ENCODE measurements at places on chromosomes 2 and 18.

- peak; percentile 30 for DNase-seq
These were observed 662 bp downstream of the BZW1 start for GRCh38 chr2:200812122-200813022.

DNA sequence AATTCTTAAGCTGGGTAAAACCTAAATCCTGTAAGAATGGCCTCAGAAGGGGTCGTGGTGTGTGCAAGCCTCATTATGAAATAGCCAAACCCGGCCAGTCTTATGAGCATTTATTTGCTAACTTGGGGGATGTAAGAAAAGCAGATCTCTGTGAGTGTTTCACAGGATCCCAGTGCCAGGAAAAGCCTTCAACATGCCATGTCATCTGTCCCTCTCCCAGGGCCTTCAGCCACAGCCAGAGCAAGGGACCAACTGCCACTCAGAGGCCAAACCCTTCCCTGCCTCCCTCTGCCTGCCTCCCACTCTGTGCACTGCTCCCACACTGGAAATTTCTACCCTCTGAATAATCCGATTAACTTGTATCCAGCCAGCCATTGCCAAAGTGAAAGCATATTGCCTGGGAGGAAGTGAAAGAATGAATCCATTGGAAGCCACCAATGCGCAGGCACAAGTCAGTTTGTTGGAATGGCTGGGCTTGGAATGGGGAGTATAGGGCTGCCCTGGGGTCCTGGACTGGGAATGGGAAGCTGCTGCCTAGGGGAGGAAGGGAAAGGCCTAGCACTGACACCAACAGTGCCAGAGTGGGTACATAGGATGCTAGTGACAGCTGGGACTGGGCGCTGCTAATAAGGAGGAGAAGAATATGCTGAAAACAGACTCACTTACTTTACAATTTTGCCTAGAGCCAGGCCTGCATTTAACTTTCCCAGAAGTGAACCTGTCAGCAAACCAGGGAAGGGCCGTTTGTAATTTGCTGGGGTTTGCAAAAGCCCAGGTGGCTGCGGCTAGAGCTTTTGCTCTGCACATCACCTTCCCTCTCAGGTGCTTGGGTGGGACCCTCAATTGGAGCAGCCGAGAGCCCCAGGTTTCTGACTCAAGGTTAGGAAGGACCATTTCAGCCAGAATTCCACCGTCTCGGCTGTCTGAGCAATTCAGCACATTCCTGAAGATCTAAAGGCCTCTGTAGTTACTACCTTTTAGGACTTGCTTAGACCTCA lies 146.6 kb upstream of the NCK2 start:
- no peak for DNase-seq

- DNase-seq = no peak
These were observed 416.5 kb downstream of the MEIS1 start for GRCh38 chr2:66851449-66851872.

GRCh38 chr2:162261032-162261945 lies 18.0 kb upstream of the FAP start:
- no peak for DNase-seq

- DNase-seq = no peak
These were observed 18.2 kb downstream of the ADRA2B start for GRCh38 chr2:96097951-96098823.

DNA sequence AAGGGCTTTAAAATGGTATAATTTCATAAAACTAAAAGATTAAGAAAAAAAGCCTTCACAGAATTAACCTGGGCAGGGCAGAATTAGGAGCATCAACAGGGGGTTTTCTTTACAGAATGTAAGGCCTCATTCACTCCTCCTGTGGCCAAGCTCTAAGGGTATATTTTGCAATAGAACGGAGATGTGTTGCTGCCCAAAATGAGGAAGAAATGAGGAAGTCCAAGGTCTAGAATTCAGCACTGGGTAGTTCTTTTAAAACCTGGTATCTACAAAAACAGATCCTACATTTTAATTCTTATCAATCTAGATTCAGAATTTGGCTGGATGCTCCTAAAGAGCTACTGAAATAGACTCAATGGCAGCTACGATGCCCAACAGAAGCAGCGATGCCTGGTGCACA lies 101.8 kb downstream of the AKAIN1 start:
- no peak for DNase-seq

DNA sequence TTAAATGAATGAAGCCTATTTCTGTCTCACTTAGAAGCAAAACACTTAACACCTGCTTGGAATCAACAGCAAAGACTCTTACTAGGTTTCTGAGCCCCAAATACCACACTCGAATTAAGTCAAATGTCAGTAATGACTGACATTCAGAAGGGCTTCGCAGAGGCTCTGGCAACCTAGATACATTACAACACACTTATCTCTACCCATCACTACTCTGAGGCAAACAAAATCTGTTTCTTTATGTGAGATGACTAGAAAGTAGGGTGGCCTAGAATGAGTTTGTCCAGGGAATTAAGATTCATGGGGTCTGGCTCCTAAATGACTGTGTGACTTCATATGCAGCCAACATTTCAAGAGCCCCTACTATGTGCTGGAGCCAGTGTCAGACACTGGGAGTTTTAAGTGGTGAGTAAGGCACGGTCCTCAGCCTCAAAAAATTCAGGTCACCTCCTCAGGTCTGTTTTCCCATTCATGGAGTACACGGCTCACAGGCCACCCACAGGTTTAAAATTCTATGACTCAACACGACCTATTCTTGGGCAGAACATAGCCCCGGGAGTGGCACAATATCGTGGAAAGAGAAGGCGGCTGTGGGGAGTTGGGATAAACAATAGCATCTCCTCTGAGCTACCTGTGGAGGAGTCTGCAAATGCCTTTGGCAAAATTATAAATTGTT lies 150.3 kb upstream of the ZFP36L2 start:
- DNase-seq = no peak

DNA sequence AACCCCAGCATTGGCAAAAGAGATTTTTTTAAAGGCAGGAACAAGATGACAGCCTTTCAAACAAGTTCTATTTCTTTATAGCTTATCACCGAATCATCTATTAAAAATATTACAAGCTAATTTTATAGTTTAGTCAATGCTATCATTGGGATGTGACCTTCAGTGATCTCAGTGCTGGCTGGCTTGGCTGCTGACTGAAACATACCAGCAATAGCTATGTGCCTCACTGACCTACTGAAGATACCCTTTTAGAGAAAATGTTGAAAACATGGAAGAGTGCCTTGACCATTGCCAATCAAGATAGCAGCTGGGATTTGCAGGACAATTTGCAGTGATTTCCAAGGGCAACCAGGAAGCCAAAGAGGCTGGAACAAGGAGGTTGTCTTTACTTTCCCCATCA lies 44.0 kb downstream of the CSRNP3 start:
- no peak for DNase-seq

DNA sequence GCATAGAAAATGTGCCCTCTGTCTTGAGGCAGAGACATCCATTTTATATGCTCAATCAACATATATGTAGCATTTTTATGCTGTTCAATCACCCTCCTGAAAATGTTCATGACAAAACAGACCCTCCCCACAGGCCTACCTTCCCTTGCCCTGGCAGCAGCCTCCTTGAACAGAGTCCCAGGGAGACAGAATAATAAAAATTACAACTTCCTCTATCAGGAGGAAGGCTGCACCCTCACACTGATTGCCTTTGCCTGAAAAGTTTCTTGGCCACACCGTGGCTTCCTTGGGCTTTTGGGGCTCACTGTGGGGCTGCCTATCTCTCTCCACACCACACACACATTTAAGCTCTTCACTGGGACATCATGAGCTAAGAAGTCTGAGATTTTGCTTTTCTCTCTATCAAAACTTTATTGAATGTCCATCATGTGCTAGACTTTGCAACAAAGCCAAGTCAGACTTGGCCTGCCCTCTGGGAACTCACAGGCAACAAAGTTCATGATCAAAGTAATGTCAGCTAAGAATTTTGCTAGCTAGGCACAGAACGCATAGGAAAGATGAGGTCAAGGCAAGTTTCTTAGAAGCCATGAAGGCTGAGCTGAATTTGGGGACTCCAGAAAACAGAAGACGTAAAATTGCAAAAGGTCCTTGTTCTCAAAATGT lies 101.6 kb downstream of the BCL2L11 start:
- DNase-seq = no peak

GRCh38 chr2:100941646-100942240 lies 60.3 kb upstream of the RPL31 start:
- DNase-seq = no peak

DNA sequence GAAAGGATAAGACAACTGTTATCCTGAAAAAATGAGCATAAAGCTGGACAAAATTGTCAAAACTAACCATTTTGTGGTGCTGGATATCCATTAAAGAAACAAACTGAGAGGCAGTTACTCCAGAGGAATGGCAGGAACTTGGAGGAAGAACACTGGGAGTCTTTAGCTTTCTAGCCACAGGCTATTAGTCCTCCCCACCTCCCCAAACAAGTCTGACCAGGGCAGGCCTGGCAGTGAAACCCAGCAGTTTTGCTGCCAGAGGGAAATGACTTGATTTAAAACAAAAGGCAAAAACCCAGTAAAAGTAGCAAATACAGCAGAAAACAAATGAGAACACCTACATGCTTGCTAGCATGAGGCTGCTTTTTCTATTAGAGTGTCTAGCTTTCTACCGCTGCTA lies 34.9 kb downstream of the OSBPL1A start:
- DNase-seq = no peak

- peak; percentile 54 for DNase-seq
These were observed 71.0 kb upstream of the ITM2C start for GRCh38 chr2:230793572-230794359.

DNA sequence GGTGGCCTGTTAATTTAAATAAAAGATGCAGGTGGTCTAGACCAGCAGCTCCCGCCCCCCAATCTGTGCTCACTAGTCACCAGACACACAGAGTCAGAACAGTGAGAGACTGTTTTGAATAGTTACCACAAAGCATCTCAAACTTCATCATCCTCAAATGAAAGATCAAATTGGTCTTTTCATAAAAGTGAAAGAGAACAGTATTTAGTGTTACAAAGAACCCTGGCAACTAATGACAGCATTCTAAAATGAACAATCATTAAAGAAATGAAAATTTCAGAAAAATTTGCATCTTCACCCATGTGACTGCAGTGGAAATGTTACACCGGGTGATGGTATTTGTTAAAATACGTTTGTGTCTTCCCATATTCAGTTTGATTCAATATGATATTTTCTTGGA lies 65.5 kb upstream of the PMAIP1 start:
- DNase-seq = no peak

DNA sequence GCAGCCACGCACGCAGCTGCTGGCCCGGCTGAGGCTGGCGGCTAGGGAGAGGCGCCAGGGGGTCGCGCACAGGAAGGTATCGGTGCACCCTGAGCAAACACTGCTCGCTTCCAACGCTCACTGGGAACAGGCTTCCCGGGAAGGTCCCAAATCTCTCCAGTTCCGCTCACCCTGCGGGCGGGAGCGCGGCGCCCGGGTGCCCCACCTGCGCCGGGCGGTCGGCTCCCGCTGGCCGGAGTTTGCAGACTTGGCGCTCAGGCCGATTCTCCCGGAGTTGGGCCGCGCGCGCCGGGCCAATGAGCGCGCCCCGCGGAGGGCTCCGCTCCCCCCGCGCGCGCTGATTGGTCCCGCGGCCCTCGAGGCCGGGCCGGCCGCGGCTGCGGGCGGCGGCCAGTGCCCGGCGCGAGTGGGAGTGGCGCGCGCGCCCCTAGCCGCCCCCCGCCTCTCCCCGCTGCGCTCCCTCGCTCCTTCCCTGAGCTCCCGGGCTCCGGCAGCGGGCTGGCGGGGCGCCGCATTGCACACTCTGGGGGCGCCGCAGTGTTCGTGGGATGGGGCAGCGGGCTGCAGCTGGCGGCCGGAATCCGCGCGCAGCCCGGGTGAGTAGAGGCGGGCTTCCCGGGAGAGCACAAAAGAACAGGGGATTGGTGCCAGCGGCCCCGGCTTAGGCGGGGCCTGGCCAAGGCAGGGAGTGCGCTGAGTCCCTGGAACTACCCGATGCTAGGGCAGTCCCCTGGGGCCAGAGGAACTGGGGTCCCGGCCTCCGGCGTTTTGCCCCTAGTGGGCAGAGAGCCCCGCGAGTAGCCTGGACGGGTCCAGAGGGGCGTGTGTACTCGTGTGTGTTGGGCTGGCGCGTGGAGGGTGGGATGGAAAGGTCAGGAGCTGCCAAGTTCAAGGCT lies at the start of gene LYPD6:
LYPD6 (plus strand) TSS at position 461 of the 896 bp plus-strand sequence. CDS start 107,122 bp downstream, outside the sequence.
- no peak for DNase-seq

DNA sequence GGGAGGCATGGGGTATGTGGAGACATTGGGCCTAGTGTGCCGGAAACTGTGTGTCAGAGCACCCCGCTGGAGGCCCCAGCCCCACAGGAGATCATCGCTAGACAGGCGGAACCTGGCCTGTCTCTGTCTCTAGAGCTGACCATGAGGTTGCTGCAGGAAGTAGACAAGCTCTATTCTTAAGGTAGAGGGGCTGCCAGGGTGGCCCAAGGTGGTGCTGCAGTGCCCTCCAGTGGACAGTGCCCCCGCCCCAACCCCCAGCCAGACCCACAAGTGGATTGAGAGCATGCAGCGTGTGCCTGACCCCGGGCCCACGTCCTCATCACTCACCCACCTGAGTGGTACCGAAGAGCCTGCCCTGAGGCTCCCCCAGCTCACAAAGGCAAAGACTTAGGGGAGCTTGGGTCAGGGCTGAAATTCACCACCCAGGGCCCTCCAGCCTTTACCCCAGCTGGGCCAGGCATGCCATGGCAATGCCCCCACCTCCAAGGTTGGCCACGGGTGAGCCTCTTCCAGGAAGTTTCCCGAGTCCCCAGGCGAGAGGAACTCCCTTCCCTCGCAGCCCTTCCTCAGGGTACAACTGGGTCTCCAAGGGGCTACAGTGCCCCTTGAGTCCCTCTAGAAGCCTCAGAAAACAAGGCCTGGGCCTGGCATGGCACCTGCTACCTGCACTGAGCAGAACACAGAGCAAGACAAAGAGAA lies 155.0 kb downstream of the TTC32 start:
- no peak for DNase-seq

GRCh38 chr18:44841752-44842587 lies 161.3 kb downstream of the SETBP1 start:
- no peak for DNase-seq

- DNase-seq = no peak
These were observed 55.2 kb upstream of the COBLL1 start for GRCh38 chr2:164896634-164897355.

DNA sequence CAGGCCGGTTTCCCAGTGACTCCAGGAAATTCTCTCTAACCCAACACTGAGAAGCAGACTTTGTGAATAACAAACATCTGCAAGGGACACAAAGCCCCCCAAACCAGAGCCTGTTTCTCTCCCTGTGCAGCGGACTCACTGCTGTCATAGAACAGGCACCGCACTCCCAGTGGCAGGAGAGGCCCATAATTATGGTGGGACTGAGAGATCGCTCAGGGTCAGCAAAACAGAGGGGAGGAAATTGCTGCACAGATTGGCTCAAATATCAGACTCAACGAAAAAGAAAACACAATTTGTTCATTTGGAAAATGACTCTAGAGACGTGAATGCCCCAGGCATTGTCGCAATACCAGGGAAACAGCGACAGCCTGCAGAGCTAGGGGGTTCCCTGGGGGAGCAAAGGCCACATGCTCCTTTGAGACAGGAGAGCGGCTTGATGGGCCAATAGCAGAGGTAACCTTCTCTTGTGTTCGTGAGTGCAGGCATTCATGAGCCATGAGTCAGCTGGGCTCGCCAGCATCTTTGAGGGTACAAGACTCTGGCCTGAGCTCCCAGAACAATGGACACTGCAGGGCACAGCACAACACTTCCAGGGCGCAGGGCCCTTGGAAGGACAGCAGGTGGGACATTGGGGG lies 143.3 kb upstream of the KLHL29 start:
- DNase-seq = no peak

Measured in activated CD4-positive, alpha-beta T cell treated with anti-CD3 and anti-CD28 coated beads for 24 hours (primary cell).